ENCODE measurements at places on chromosomes 4 and X.

GRCh38 chrX:38968344-38969216 lies 167.3 kb downstream of the MID1IP1 start:
- DNase-seq = no peak

DNA sequence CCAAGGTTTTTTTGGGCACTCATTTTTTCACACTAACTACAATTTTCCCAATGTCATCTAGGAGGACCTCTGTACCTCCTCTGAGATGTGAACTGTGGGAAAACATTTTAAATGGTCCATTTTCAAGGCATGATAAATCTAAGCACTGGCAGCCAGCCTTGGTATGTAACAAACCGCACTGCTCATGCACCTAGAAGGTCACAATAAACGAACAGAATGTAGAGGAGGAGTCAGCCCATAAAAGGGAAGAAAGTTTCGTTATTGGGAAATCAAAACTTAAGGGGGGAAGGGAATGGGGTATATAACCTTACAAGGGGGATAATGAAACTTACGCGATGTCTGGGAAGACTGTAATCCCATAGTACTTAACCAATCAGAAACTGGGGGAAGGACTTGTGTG lies 16.4 kb downstream of the COX18 start:
- DNase-seq = no peak

- DNase-seq = no peak
These were observed 1489.8 kb downstream of the STIM2 start for GRCh38 chr4:28350485-28350884.

- DNase-seq = no peak
These were observed 525.1 kb upstream of the ATOH1 start for GRCh38 chr4:93303440-93303839.

- DNase-seq = peak; percentile 50
These were observed 66.0 kb downstream of the TBL1X start for GRCh38 chrX:9530848-9531274.

DNA sequence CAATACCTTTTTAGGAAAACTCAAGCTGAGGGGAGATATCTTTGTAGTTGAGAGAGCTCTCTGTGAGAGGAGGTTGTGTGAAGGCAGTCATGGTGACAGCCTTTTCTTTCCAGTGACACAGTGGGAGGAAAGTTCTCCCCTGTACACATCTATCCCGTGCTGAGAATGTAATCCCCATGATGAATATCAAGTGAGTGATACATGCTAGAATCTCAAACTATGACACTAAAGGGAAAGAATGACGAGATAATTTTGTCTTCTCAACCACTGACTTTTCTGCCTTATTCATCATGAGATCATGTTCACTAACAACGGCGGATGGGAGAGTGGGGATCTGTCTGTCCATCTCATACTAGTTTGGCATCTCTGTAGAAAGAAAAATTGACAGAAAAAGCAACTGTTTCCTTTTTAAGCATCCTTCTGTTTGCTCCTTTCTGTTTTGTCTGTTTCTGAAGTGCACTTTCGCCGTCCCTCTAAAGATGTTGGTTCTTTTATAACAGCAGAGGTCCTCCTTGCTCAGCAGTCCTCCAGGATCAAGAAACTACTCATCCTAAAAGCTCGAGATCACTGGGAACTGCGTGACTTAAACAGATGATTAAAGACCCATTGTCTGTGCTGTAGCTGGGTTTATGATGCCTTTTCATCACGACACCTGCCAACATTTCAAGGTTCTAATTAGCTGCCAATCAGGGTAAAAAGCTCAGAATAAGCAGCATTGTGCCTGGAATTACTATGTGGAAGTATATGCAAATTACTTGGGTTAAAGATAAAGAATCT lies 137.6 kb downstream of the DCK start:
- DNase-seq = no peak

- DNase-seq = no peak
These were observed 189.2 kb downstream of the GPM6A start for GRCh38 chr4:175622887-175623286.

DNA sequence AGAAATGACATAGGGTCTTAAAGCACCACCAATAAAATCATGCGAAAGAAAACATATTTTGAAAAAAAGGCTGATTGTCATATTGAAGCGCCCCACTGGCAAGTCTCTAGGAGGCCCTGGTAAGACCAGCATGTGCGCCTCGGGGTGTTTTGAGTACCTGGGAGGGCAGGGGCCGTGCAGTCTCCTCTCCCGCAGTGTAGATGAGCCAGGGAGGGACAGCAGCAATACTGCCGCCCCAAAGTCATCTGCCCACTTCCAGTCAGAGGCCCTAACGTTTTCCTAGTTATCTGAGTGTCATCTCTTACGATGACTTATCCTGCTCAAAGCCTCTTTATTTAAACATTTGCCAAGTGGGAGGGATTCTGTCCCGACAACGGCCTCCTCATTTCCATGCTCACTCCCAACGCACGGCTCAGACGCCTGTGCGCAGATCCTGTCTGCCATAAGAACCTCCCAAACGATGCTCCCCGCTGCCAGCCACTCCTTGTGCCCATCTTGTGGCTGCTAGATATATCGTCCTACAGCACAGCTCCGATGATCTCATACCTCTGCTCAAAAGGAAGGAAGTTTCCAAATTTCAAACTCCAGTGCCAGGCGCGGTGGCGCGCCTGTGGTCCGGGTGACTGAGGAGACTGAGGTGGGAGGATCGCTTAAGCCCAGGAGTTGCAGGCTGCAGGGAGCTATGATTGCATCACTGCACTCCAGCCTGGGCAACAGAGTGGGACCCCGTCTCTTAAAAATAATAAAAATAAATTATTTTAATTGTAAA lies 17.2 kb upstream of the SCRG1 start:
- DNase-seq = no peak

DNA sequence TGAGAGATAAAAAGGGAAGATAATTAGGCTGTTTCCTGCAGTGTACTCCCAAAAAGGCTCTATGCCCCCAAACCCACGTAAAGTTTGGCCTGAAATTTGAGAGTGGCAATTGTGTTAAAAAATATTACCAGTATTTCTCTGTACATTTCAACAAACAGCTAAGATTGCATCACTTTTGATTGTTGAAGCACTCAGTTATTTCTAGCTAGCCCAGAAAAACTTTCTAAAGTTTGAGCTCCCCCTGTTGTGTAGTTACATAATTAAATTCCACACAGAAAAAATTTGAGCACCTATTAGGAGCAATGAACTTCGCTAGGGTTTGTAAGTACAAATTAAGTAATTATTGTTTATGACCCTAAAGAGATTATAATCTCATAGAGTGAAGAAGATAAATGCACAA lies 109.4 kb downstream of the DLG3 start:
- DNase-seq = peak; percentile 17

DNA sequence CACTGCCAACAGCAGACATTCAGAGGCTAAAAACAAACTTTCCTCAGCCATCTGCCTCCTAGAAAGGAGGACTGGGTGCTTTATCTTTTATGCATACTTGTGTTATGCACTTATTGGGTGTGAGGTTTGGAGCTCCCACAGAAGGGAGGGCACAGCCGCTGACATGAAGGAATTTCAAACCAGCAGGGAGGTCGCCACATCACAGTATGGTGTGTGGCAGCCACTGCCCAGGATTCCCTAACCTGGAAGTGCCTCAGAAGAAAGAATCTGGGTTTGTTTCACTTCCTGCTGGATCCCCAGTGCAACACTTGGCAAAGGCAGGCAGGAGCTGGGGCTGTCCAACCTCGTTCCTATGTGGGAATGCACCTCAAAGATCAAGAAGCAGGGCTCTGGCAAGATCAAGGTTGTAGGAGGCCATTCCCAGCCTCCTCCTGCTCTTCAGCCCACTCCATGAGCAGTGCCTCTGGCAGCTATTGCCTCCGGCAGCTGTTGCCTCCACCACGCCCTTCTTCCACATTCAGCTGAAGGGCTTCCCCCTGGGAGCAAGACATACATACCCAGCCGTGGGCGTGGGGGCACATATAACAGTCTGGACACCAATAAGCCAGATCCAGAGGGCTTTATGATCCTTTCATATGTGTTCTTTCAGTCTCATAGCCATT lies 109.0 kb upstream of the MAMLD1 start:
- no peak for DNase-seq

GRCh38 chrX:113726898-113727297 lies 857.0 kb upstream of the HTR2C start:
- no peak for DNase-seq

DNA sequence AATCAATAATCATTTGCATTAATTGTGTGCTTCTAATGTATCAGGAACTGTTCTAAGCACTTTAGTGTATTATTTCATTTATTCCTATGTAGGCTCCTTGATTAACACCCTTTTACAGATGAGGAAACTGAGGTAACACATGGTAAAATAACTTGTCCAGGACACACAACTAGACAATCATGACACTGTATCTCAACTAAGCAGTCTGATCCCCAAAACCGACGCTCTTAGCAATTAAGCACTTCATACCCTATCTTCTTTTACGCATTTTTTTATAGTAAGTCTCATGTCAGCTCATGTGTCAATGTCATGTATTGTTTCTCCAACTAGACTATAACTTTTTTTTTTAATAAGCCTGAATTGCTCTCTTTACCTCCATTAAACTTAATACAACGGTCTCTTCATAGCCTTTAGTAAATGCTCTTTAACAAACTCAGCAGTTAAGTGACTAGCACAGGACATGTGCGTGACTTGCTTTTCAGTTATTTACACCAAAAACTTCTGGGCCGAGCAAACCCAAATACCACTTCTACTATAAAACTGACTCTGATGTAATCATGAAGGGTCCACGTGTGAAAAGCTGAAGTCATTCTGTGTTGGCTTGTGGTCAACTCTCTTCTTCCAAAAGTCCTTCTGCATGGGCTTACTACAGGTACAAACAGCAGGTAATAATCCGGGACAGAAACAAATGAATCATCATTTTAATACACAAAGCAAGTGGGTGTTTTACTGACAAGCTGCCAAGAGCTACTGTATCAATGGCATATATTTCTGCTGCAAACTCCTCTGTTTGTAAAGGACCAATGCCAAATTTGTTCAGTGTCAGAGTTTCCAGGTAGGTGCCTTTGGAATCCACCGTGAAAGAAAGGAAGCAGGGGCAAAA lies 7.9 kb upstream of the AMBN start:
- DNase-seq = no peak

- DNase-seq = no peak
These were observed 409.2 kb upstream of the FGF13 start for GRCh38 chrX:139120760-139121159.

- DNase-seq = no peak
These were observed 102.6 kb downstream of the LHFPL1 start for GRCh38 chrX:112577146-112577545.

DNA sequence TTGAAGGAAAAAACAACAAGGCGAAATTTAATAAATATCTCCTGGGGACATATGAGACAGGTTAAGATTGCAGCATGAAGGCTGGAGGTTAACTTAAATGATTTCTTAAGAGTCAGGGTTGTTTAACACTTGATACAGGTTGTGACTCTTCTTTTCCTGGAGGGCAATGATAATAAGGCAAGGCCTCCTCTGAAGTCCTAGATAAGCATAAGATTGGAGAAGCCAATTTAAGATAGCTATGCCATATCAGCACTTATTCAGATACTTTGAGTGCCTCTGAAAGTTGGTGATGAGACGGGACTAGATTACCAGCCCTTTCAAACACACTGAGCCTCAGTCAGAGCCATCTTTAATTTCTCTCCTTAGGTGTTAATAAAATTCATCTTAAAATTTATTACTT lies 350.8 kb downstream of the FBXO8 start:
- no peak for DNase-seq

- DNase-seq = no peak
These were observed 204.8 kb downstream of the CFAP299 start for GRCh38 chr4:80540349-80540748.

DNA sequence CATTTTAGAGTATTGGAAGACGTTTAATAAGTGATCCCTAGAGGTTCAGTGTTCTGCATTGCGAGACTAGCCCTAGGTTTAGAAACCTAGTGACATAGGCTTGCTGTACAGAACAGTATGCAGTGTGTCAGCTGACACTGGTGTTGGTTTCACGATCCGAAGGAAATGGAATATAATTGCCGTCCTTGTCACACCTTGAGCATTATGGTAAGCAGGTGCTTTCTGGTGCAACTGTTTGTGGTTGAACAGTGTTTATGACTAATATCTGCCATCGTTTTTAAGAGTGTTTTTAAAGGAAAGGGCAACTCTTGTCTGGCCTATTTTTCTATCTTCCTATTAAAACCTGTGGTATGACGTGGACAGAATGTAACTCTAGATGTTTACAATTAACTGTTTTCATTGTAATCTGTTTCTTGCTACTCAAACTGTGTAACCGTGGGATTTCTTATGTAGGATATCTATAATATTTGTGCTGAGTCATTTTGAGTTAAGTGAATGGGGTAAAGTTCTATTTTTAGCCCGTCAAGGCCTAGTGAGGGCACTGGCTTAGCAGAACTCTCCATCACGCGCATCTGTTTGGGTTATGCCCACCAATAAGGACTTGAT lies 53.8 kb upstream of the TBC1D14 start:
- peak; percentile 86 for DNase-seq

- no peak for DNase-seq
These were observed 153.8 kb downstream of the AREG start for GRCh38 chr4:74598611-74599325.

GRCh38 chr4:13088726-13089658 lies 395.1 kb downstream of the RAB28 start:
- no peak for DNase-seq

GRCh38 chrX:72307646-72308051 lies 1.9 kb upstream of the CITED1 start:
- no peak for DNase-seq

- no peak for DNase-seq
These were observed 181.7 kb upstream of the DDX53 start for GRCh38 chrX:22818061-22818460.

DNA sequence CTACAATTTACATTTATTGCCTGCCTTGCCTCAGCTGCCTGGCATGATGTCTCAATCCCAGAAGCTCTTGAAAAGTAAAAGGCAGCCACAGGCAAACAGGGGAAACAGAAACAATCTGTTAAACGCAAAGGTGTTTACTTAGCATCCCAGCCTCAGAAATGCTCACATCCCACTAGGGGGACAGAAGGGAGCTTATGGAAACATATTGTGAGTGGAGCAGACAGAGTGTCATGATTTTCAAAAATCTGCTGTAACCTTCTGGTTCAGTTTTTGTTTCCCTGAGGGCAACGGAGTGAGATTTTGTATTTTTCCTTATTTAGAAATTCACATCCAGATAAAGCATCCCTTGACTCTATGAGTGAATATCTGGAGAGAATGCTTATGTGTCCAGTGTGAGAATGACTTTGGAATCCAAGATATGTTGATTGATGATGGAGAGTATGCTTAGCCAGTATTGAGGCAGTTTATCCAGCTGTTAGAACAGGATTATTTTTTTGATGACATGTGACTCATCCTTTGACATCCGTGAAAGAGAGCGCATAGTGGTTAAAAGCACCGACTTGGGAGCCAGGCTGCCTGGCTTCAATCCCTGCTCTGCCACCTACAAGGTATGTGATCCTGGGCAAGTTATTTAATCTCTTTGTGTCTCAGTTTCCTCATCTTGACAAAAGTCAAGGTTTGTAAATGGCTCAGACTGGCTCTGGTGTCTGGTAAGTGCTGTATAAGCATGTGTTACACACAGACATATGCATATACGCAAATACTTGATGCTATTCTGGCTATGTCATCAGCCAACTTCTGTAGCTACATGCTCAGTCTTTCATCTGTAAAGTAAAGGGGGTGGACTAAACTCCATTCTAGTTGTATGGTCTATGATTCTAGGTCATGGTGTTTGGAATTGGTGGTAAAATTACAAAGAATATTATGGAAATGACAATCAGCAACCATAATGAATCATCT lies 381.2 kb downstream of the RAPGEF2 start:
- no peak for DNase-seq
